CD8-positive, alpha-beta memory T cell (primary cell): ENCODE measurements at places on chromosomes 11 and 22.

- DNase-seq: no peak
These were observed 55.7 kb downstream of the ARHGAP8 start for GRCh38 chr22:44807915-44808690.

GRCh38 chr11:12179531-12179930 lies 69.1 kb downstream of the MICAL2 start:
- no peak for DNase-seq

DNA sequence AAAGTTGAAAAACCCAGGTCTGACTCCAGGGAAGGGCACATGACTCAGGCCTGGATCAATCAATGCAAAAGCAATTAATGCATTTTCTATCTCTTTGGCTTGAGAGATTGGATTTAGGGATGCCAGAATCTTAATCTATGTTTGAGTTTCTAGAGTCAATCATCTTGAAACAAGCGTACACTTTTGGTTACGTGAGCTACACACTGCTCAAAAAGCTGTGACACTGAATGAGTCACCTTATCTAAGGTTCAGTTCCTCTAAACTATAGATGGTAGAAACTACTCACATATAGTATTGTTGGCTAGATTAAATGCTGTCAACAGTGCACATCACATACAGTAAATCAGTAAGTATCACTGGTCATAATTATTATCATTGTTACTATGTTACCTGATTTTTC lies 24.2 kb downstream of the MRE11 start:
- DNase-seq: no peak

- no peak for DNase-seq
These were observed 5.9 kb downstream of the TMEM134 start for GRCh38 chr11:67463186-67463585.

GRCh38 chr11:72750556-72751115 lies 1.6 kb downstream of the ARAP1 start:
- no peak for DNase-seq

DNA sequence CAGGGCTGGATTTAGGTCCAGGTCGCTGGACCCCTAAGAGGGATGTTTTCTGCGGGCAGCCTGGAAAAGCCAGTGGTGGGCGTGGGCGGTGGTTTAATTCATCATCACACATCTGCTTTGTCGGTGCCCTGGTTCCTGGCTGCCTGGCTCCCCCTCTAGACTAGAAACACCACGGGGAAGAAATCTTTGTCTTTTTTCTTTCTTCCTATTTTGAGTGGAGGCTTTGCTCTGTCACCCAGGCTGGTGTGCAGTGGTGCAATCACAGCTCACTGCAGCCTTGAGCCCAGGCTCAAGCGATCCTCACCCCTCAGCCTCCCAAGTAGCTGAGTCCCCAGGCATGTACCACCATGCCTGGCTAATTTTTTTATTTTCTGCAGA lies 86.6 kb upstream of the LINC01488 start:
- DNase-seq: no peak

DNA sequence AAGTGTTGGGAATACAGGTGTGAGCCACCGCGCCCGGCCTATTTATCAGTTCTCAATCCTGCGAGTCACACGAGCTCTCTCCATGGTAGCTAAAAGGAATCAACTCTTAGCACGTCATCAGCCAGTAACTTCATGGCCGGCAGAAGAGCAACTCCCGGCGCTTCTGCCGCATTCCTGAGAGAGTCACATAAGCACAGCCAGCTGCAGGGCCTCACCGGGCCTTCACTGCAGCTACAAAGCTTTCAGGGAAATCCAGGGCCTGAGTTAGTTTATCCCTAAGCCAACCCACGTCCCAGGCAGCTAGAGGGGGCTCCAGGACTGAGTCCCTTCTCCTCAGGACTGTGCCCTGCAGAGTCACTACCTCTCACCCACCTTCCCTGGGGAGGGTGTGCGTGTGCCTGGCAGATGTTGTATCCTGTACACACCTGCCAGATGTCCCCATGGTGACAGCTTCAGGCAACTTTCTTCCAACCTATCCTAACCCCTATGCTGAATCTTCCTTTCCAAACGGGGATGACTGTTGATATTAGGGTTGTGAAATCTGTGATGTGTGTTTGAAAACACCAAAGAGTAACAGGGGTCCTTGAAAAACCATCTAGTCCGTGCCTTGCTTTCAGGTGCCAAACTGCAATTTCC lies 45.9 kb upstream of the ARFGAP3 start:
- no peak for DNase-seq

GRCh38 chr11:5227681-5228080 lies 810 bp upstream of the HBB start:
- DNase-seq: no peak

DNA sequence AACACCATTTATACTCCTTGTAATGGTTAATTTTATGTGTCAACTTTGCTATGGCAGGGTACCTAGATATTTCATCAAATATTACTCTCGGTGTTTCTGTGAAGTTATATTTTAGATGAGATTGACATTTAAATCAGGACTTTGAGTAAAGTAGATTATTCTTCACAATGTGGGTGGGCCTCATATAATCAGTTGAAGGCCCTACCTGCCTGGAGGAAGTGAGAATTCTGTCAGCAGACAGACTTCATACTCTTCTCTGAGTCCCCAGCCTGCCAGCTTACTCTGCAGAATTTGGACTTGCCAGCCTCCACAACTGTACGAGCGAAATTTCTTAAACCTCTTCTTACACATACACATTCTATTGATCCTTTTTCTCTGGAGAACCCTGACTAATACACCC lies 49.3 kb upstream of the SYT9 start:
- DNase-seq: no peak

- no peak for DNase-seq
These were observed 20.3 kb downstream of the A4GALT start for GRCh38 chr22:42700355-42700754.

DNA sequence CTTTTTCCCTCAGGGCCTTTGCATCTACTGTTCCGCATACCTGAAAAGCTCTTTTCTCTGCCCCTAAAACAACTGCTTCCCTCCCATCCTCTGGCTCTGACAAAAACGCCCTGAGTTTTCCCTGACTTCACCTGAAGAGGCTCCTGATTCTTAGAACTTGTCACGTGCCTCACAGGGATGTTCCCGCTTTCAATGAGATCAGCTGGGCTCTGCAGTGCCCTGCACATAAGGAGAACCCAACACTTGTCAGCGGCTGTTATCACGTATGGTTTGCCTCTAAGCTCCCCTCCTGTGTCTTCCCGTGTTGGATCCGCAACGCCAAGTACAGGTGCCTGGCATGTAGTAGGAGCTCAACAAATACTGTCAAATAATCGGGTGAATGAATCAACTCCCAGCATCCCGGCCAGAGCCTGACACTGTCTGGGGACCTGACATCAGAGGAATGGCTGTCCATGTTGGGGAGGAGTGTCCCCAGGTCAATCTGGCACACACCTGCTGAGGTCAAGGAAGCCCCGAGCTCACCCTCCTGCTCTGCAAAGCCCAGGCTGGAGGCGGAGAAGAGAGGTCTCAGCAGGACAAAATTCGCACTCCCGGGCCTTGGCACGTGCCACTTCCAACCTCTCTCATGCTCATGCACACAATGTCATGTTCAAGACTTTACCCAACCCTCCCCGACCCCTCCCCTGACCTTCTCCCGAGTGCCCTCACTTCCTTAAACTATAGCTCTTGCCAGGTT lies 4.2 kb upstream of the GRK2 start:
- peak; percentile 19 for DNase-seq

GRCh38 chr11:11265320-11265719 lies 87.7 kb downstream of the CSNK2A3 start:
- no peak for DNase-seq

GRCh38 chr11:40291741-40292140 lies 1167.7 kb downstream of the LRRC4C start:
- no peak for DNase-seq

- DNase-seq: no peak
These were observed 45.0 kb upstream of the FTH1 start for GRCh38 chr11:62012451-62012831.

DNA sequence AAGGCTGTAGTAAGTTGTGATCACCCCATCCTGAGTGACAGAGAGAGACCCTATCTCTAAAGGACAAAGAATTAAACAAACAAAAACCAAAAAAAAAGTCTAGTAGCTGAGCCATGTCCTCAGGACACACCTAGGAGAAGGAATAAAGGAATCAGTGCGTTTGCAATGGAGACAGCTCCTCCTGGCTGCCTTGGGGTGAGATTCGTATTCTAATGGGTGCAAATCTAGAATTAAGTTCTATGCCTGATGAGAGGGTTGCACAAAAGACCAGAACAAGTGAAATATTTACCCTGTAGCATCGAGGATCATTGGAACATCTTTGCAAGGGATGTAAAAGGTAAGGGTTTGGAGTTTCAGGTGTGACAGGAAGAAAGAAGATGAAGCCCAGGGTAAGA lies 70.3 kb upstream of the BMAL1 start:
- DNase-seq: no peak

- DNase-seq: no peak
These were observed 19.2 kb downstream of the SERPIND1 start for GRCh38 chr22:20792966-20793728.

DNA sequence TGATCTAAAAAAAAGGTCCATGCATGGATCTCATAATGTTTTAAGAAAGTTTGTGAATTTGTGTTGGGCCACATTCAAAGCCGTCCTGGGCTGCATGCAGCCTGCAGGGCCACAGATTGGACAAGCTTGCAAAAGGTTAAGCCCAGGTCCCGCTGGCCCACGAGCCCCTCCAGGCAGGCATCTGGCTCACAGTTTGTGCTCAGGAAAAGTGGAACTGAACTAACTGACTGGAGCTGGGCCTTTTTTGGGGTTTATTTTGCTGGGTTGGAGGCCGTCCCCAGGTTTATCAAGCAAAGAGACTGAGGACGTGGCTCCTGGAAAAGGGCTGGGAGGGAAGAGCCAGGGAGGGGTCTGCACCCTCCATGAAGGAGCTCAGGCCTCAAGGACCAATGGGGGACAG lies 32.1 kb upstream of the BAIAP2L2 start:
- DNase-seq: no peak

DNA sequence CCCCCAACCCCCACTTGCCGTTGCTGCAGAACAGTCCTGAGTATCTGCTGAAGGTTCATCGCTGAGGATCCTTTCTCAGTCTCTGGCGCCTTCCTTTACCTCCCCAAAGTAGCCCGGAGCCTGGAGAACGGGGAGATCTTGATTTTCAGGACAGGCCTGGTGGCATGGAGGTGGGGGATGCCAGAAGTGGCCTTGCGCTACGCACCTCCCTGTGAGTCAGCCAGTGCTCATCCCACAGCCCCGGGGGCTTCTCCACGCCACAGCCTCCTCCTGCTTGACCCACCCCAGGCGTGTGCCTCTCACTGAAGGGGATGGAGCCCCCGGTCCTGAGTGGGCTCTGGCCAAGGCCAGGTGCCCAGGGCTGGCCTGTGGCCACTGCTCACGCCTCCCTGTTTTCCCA lies 339.6 kb downstream of the TBC1D22A start:
- no peak for DNase-seq

- no peak for DNase-seq
These were observed 212.9 kb downstream of the CADM1 start for GRCh38 chr11:115291325-115291724.

GRCh38 chr22:20857247-20857643 lies 1.4 kb downstream of the PI4KA start:
- no peak for DNase-seq
